Activated CD4-positive, alpha-beta T cell treated with anti-CD3 and anti-CD28 coated beads, Interleukin-2, amount 10 ng/mL, durations not matched to agents 24 days and 14 days (primary cell): ENCODE measurements at places on chromosomes 5 and 9. TPM values are rescaled to one million over a fixed set of nuclear protein-coding genes. Genes with fewer than 3 reads are reported as not detected.
A peak's percentile ranks its signal among the peaks of the same experiment; 100 is the strongest.

DNA sequence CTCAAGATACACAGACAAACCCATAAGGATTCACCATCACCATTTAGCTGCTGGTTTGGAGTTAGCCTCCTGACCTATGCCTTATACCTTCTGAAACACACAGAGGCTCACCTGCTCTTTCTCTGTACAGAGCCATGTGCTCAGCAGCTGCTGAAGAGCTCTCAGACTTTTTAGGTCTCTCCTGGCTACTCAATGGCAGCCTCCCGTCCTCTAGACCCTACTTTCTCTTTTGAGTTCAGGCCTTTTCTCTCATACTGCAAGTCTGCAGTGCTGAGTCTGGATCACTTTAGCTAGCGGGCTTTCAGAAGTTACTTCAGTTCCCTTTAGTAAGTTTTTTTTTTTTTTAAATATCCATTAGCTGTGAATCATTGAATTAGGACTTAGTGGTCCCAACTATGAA lies 25.7 kb downstream of the LVRN start:
- DNase-seq = no peak
- no peaks in the 10 kb centered on the region for H3K4me1 ChIP-seq
- H3K4me3 ChIP-seq = no peak overlapping the region
- H3K27me3 ChIP-seq = peaks cover 17% of the 10 kb centered on the region

The NR2F1-AS1 gene
- total RNA-seq = not detected in 2 replicates

DNA sequence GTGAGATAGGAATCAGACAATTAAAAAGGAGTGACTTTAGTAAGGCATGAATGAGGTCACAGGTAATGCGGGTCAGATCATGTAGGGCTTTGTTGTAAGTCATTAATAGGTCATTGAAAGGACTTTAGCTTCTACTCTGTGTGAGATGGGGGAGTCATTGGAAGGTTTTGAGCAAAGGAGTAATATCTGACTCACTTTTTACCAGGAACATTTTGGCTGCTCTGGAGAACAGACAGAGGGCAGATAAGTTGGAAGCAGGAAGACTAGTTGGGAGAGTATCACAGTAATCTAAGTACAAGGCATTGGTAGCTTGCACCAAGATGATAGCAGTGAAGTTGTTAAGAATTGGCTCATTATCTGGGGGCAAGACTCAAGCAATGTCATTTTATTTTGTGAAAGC lies 37.4 kb downstream of the KIF2A start:
- peaks cover 49% of the 10 kb centered on the region for H3K4me1 ChIP-seq
- no peak for DNase-seq
- no peaks in the 10 kb centered on the region for H3K27me3 ChIP-seq
- H3K36me3 ChIP-seq = peaks cover 34% of the 10 kb centered on the region
- H3K4me3 ChIP-seq = no peak overlapping the region

DNA sequence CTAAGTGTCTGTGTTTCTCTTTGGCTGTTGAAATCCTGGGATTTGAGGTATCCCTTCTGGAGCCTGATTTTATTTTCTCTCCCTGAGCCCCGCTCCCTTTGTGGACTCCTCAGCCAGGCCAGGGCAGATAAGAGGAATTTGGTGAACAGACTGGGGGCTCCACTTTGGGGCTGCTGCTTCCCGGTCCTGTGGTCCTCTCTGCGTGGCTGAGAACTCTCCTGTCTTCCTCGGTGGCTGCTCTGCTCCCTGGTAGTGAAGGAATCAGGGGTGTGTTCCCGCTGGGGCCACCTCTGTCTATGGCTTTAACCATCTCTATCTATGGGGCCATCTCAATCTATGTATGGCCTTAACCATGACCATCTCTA lies 71.7 kb upstream of the SH3PXD2B start:
- H3K27me3 ChIP-seq = peaks cover 4% of the 10 kb centered on the region
- no peaks in the 10 kb centered on the region for H3K36me3 ChIP-seq
- peak; percentile 48 for DNase-seq
- H3K4me1 ChIP-seq = no peaks in the 10 kb centered on the region

GRCh38 chr5:100708645-100709171 lies 173.5 kb downstream of the FAM174A start:
- no peak overlapping the region for H3K27ac ChIP-seq
- no peak for DNase-seq
- no peaks in the 10 kb centered on the region for H3K36me3 ChIP-seq
- peaks cover 2% of the 10 kb centered on the region for H3K4me1 ChIP-seq
- H3K4me3 ChIP-seq = no peak overlapping the region

The GRXCR2 gene
- total RNA-seq = not detected in 2 replicates

The SH3TC2 gene
- total RNA-seq = not detected in 2 replicates

DNA sequence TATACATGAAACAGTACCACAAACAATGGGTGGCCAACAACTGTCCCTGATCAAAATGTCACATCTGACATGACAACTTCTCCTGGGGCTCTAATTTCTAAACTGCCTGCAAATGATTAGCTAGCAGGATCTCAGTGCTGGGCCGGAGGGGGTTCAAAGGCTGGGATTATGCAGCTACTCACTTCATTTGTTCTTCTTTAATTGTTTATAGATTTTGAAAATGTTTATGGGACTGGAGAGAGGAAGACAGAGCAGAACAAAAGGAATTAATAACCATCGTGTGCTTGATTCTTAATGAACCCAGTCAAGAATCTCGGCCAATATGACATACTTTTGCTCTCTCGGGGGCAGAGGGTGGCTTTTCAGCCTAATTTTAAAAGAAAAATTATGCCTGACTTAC lies 313.6 kb downstream of the NSG2 start:
- H3K27me3 ChIP-seq = no peaks in the 10 kb centered on the region
- no peak for DNase-seq
- H3K4me3 ChIP-seq = no peak overlapping the region
- no peaks in the 10 kb centered on the region for H3K36me3 ChIP-seq
- no peak overlapping the region for H3K27ac ChIP-seq

The NDFIP1 gene
- 114 and 122 TPM in 2 replicates for total RNA-seq

GRCh38 chr9:113528811-113529210 lies 65.3 kb downstream of the RGS3 start:
- DNase-seq = no peak
- H3K4me3 ChIP-seq = no peak overlapping the region
- no peaks in the 10 kb centered on the region for H3K27me3 ChIP-seq
- peaks cover 29% of the 10 kb centered on the region for H3K4me1 ChIP-seq
- H3K36me3 ChIP-seq = peaks cover 60% of the 10 kb centered on the region
- H3K27ac ChIP-seq = peak overlapping the region; percentile 59

The FAF2 gene
- 42.8 and 43.9 TPM in 2 replicates for total RNA-seq

GRCh38 chr9:98842510-98842909 lies 35.0 kb downstream of the GALNT12 start:
- H3K27ac ChIP-seq = no peak overlapping the region
- no peaks in the 10 kb centered on the region for H3K4me1 ChIP-seq
- H3K4me3 ChIP-seq = no peak overlapping the region
- H3K27me3 ChIP-seq = no peaks in the 10 kb centered on the region

- no peaks in the 10 kb centered on the region for H3K36me3 ChIP-seq
- H3K4me3 ChIP-seq = no peak overlapping the region
- no peaks in the 10 kb centered on the region for H3K27me3 ChIP-seq
- no peak overlapping the region for H3K27ac ChIP-seq
- no peaks in the 10 kb centered on the region for H3K4me1 ChIP-seq
These were observed 48.1 kb upstream of the OLFM1 start for GRCh38 chr9:135039266-135039870.

DNA sequence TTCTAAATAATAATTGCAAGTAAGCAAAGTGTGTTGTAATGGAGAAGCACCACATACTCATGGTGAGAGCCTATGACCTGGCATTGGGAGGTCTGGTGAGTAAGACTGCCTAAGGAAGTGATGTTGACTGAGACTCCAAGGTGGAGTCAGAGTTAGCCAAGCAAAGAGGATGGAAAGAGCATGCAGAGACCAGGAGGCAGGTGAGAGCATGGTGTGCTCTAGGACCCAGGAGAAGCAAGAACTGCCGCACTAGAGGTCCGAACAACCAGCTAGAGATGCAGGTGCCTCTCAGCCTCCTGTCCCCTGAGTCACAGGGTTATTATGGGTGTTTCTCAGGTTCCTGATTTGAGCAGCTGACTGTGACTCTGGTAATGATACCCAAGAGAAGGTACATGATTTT lies 27.3 kb downstream of the ANP32B start:
- no peak overlapping the region for H3K4me3 ChIP-seq
- peaks cover 75% of the 10 kb centered on the region for H3K36me3 ChIP-seq
- DNase-seq = no peak
- peak overlapping the region; percentile 48 for H3K27ac ChIP-seq
- H3K27me3 ChIP-seq = no peaks in the 10 kb centered on the region
- H3K4me1 ChIP-seq = peaks cover 21% of the 10 kb centered on the region

GRCh38 chr9:91930475-91930874 lies 19.6 kb downstream of the ROR2 start:
- peaks cover 3% of the 10 kb centered on the region for H3K4me1 ChIP-seq
- H3K4me3 ChIP-seq = no peak overlapping the region
- DNase-seq = no peak
- H3K36me3 ChIP-seq = peaks cover 3% of the 10 kb centered on the region
- no peaks in the 10 kb centered on the region for H3K27me3 ChIP-seq
- no peak overlapping the region for H3K27ac ChIP-seq

DNA sequence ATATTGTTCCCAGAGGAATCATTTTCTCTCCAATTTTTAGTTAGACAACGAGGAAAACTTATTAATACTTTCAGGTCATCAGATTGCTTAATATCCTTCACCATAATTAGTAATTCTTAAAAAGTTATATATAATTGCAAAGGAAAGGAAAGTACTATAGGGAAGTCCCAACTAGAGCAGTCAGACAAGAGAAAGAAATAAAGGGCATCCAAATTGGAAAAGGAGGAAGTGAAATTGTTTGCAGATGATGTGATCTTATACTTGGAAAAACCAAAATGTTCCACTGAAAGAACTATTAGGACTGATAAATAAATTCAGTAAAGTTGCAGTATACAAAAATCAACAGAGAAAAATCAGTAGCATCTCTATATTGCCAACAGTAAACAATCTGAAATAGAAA lies 223.5 kb upstream of the MEF2C start:
- H3K4me1 ChIP-seq = no peaks in the 10 kb centered on the region
- no peak overlapping the region for H3K27ac ChIP-seq
- no peaks in the 10 kb centered on the region for H3K36me3 ChIP-seq
- no peak for DNase-seq
- H3K4me3 ChIP-seq = no peak overlapping the region

GRCh38 chr5:79200573-79201183 lies 35.3 kb upstream of the JMY start:
- no peak for DNase-seq
- no peaks in the 10 kb centered on the region for H3K27me3 ChIP-seq
- no peak overlapping the region for H3K4me3 ChIP-seq
- H3K4me1 ChIP-seq = no peaks in the 10 kb centered on the region

DNA sequence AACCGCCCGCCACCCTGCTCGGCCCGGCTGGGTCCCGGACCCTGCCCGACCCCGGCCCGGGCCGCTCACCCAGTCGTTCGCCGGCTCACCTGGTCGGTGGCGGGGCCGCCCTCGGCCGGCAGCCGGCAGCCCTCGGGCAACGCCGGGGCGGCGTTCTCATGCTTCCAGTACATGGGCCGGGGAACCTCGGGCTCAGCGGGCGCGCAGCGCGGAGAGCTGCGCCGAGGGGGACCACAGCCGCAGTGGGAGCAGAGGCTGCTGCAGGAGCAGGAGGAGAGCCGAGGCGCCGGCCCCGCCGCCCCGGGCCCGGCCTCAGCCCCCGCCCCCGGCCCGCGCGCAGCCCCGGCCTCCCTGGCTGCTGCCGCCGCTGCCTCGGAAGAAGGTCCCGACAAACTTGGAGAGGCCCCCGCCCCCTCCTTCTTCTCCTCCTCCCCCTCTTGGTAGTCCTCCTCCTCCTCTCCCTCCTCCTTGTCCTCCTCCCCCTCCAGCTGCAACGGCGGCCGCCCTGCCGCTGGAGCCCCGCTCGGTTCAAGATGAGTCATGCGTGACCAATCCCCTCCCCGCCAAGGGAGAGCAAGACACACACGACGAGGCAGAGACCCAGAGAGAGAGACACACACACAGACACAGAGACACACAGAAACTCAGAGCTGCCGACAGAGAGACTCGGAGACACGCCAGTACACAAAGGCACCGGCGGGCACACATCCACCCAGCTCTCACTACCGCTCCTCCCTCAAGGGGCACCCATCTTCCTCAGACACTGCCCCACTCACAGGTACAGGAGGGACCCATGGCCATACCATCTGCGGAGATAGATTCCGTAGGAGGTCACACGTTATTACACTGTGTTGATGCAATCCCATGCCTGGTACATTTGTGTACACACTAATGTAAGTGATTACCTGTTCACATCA lies at the start of gene LHX6:
LHX6 (minus strand) TSS at position 390 of the 917 bp plus-strand sequence; CDS start at position 173, 217 bp downstream.
- H3K27ac ChIP-seq = no peak within 1 kb of the TSS
- peak; percentile 54 for DNase-seq
- H3K4me3 ChIP-seq = peak within 1 kb of the TSS; percentile 35

DNA sequence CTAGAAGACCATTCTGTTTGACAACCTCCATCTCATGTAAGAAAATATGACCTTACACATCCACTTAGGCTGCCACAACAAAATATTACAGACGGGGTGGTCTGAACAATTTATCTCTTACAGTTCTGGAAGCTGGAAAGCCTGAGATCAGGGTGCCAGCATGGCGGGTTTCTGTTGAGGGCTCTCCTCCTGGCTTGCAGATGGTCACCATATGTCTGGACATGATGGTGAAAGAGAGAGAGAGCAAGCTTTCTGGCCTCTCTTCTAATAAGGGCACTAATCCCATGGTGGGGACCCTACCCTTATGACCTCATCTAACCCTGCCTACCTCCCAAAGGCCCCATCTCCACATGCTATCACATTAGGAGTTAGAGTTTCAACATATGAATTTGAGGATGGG lies 66.0 kb downstream of the AMBP start:
- no peak overlapping the region for H3K27ac ChIP-seq
- no peaks in the 10 kb centered on the region for H3K36me3 ChIP-seq
- no peaks in the 10 kb centered on the region for H3K27me3 ChIP-seq
- H3K4me1 ChIP-seq = no peaks in the 10 kb centered on the region
- H3K4me3 ChIP-seq = no peak overlapping the region
- DNase-seq = no peak

DNA sequence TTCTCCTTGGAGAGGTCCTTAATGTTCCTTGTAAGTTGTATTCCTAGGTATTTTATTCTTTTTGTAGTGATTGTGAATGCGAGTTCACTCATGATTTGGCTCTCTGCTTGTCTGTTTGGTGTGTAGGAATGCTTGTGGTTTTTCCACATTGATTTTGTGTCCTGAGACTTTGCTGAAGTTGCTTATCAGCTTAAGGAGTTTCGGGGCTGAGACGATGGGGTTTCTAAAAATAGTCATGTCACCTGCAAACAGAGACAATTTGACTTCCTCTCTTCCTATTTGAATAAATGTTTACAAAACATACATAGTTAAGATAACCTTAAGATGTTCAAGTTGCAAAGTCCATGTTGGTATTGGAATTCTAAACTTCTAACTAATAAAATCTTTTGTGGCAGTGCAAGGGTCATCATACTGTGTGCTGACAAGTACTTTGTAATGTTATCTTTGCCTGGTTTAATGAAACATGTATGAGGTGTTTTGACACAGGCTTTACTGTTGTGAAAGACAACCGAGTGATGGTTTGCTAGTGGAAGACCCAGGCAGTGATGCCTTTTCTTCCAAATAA lies 286.2 kb downstream of the MRPS30 start:
- H3K36me3 ChIP-seq = no peaks in the 10 kb centered on the region
- DNase-seq = no peak
- no peaks in the 10 kb centered on the region for H3K27me3 ChIP-seq
- no peaks in the 10 kb centered on the region for H3K4me1 ChIP-seq
- no peak overlapping the region for H3K4me3 ChIP-seq
